ENCODE measurements at places on chromosomes 16 and 17. TPM values are rescaled to one million over a fixed set of nuclear protein-coding genes. Genes with fewer than 3 reads are reported as not detected.

The SYCE1L gene
- total RNA-seq = 4.0 TPM

The TBC1D28 gene
- not detected for total RNA-seq

The CETP gene
- 0.82 TPM for total RNA-seq

The FOXK2 gene
- total RNA-seq = 50.4 TPM

The PIMREG gene
- total RNA-seq = 1.6 TPM

The SNX20 gene
- 17.6 TPM for total RNA-seq

The NME1 gene
- total RNA-seq = 66.8 TPM

The SLC16A6 gene
- total RNA-seq = 4.1 TPM

The GPR142 gene
- not detected for total RNA-seq

The GFAP gene
- total RNA-seq = 0.15 TPM

The TNP2 gene
- total RNA-seq = not detected

The BICDL2 gene
- total RNA-seq = 10.8 TPM

DNA sequence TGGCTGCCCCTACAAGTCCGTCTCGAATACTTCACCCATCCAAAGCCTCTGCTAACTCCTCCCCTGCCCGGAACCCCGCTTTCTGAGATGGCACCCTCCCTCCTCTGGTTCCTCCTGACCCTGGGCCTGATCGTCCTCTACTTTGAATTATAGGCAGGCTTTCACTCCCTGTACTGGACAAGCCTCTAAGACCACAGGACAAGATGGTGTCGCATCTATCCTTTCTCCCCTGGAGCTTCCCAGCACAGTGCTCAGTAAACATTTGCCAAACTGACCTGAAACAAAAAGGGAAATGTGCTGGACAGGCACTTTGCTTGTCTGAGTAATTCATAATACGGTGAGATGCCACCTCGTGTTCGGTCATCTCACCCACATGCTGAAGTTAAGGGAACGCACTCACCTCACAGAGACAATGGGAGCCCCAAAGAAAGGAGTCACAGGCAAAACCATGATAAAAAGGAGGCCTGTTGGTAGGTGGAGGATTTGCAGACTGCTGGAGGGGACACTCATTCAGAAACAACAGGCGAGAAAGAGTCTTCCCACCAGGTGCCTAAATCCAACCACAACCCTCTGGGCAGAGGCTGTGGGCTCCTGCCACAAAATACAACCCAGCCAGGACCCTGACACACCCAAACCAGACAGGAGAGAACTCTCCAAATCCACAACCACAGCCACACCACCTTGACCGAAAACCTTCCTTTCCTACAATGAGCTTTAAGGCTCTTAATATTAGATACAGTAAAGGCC, 28.2 kb downstream of the SNN start:
- peaks cover 82% of the 10 kb centered on the region for H3K36me3 ChIP-seq
- H3K4me1 ChIP-seq = no peaks in the 10 kb centered on the region
- no peaks in the 10 kb centered on the region for H3K27me3 ChIP-seq
- H3K4me3 ChIP-seq = no peak overlapping the region
- no peak for DNase-seq
- no peak overlapping the region for H3K27ac ChIP-seq

GRCh38 chr16:20216591-20217217, 110.6 kb downstream of the GP2 start:
- no peaks in the 10 kb centered on the region for H3K4me1 ChIP-seq
- no peak for DNase-seq
- no peaks in the 10 kb centered on the region for H3K36me3 ChIP-seq
- H3K27me3 ChIP-seq = peaks cover 11% of the 10 kb centered on the region
- H3K27ac ChIP-seq = no peak overlapping the region

- H3K27me3 ChIP-seq = no peaks in the 10 kb centered on the region
- H3K27ac ChIP-seq = no peak overlapping the region
- H3K36me3 ChIP-seq = no peaks in the 10 kb centered on the region
- H3K4me1 ChIP-seq = no peaks in the 10 kb centered on the region
- no peak for DNase-seq
These were observed 24.5 kb upstream of the CPPED1 start for GRCh38 chr16:12828206-12828605.

- no peak overlapping the region for H3K27ac ChIP-seq
- no peaks in the 10 kb centered on the region for H3K36me3 ChIP-seq
- no peak overlapping the region for H3K4me3 ChIP-seq
- peaks cover 79% of the 10 kb centered on the region for H3K27me3 ChIP-seq
These were observed 95.1 kb upstream of the TMEM132E start for GRCh38 chr17:34484193-34484733.

GRCh38 chr17:58324409-58325288, 3.9 kb downstream of the TSPOAP1 start:
- H3K36me3 ChIP-seq = no peaks in the 10 kb centered on the region
- H3K27ac ChIP-seq = peak overlapping the region; percentile 8
- H3K27me3 ChIP-seq = no peaks in the 10 kb centered on the region
- H3K4me3 ChIP-seq = peak overlapping the region; percentile 60
- DNase-seq = no peak

GRCh38 chr16:11686713-11687380, 18.6 kb downstream of the SNN start:
- no peaks in the 10 kb centered on the region for H3K36me3 ChIP-seq
- no peak overlapping the region for H3K27ac ChIP-seq
- no peak overlapping the region for H3K4me3 ChIP-seq
- DNase-seq = no peak

- DNase-seq = no peak
- H3K36me3 ChIP-seq = no peaks in the 10 kb centered on the region
- no peaks in the 10 kb centered on the region for H3K4me1 ChIP-seq
- H3K4me3 ChIP-seq = no peak overlapping the region
- no peaks in the 10 kb centered on the region for H3K27me3 ChIP-seq
- H3K27ac ChIP-seq = no peak overlapping the region
These were observed 12.8 kb downstream of the CRYM start for GRCh38 chr16:21265104-21265837.

DNA sequence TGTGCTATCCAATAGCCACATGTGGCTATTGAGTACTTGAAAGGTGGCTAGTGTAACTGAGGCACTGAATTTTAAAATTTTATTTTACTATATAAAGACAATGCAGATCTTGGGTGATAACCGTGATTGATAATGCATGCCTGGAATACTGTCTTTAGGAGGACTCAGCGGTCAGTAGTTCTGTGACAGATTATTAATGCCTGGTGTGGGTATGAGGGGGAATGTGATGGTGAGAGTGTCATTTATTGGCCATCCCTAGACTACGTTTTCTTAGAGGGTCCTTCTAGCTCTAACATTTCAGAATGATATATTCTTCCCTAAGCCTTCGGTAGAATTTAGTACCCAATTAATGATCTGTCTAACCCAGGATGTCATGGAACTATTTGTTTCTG, 157.6 kb downstream of the CPPED1 start:
- no peaks in the 10 kb centered on the region for H3K4me1 ChIP-seq
- H3K27ac ChIP-seq = no peak overlapping the region
- H3K36me3 ChIP-seq = no peaks in the 10 kb centered on the region

- H3K4me3 ChIP-seq = no peak overlapping the region
- peaks cover 5% of the 10 kb centered on the region for H3K4me1 ChIP-seq
- H3K27ac ChIP-seq = no peak overlapping the region
- DNase-seq = no peak
- no peaks in the 10 kb centered on the region for H3K27me3 ChIP-seq
These were observed 28.2 kb downstream of the CRAMP1 start for GRCh38 chr16:1640261-1640941.

DNA sequence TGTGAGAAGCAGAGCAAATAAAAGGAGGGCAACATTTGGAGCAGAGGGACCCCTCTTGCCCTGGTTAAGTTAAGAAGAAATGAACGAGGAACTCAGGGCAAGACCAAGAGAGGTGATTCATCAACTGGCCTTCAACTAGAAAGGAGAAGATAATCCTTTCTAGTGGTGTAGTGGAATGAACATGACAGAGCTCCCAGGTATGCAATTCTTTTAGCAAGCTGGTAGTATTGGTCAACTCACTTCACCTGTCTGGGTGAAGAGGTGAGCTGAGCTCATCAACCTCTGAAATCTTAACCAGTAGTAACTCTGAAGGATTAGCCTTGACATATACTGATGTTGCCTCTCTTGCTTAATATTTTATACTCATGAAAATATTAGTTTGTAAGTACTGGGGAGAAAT, 1024.7 kb upstream of the GOT2 start:
- no peaks in the 10 kb centered on the region for H3K27me3 ChIP-seq
- DNase-seq = no peak

DNA sequence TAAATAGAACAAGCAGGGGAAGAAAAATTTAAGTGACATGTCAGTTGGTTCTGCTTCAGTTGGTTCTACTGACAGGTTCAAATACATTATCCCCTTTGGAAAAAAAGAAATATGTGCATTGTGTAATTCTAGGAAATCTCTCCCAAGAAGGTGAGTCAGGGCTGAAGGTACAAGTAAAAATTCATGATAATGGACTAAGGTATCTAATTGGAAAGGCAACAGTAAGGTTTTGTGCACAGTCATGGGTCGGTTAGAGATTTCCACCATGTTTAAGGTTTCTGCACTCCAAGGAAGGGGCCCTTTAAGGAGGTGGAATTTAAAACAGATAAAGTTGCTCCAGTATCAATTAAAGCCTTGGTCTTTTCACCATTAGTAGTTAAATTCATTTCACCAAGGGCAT, 17.9 kb upstream of the B4GALNT2 start:
- no peak for DNase-seq
- no peak overlapping the region for H3K4me3 ChIP-seq
- H3K36me3 ChIP-seq = no peaks in the 10 kb centered on the region
- H3K4me1 ChIP-seq = no peaks in the 10 kb centered on the region
- H3K27ac ChIP-seq = no peak overlapping the region

- peaks cover 9% of the 10 kb centered on the region for H3K4me1 ChIP-seq
- DNase-seq = peak; percentile 87
- H3K27me3 ChIP-seq = peaks cover 19% of the 10 kb centered on the region
- H3K4me3 ChIP-seq = no peak overlapping the region
- H3K36me3 ChIP-seq = no peaks in the 10 kb centered on the region
- H3K27ac ChIP-seq = peak overlapping the region; percentile 33
These were observed 90.6 kb upstream of the CIBAR2 start for GRCh38 chr16:85202631-85203461.

DNA sequence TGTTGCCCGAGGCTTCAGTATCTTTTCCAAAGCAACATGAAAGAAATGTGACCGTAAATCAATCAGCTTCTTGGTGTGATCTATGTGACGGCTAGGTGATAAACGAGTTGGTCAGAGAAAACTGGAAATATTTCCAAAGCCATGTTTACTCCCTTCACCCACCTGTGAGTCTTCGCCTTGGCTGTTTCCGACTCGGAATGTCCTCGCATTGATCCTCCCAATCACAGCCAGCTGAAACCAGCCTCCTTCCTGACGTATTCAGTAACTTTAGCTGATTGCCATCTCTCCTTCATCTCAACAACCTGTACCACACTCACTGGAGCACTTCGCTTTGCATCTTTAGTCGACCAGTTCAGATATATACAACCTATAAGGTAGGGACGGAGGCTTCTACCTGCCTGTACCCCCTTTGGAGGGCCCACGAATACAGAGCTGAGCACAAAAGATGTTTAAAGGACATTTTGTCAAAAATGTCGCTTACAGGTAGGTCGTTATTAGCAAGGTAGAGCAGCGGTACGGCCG, 705 bp downstream of the KRABD2 start:
- H3K4me3 ChIP-seq = peak overlapping the region; percentile 73
- DNase-seq = no peak
- H3K4me1 ChIP-seq = peaks cover 14% of the 10 kb centered on the region
- H3K27me3 ChIP-seq = no peaks in the 10 kb centered on the region

GRCh38 chr17:7294614-7295153, at the start of gene YBX2:
YBX2 (minus strand) TSS chr17:7294639; CDS start chr17:7294500, 139 bp downstream.
- H3K4me1 ChIP-seq = peaks cover 33% of the 10 kb centered on the region
- H3K27ac ChIP-seq = no peak within 1 kb of the TSS
- no peaks in the 10 kb centered on the region for H3K36me3 ChIP-seq
- no peak for DNase-seq
- peaks cover 82% of the 10 kb centered on the region for H3K27me3 ChIP-seq

DNA sequence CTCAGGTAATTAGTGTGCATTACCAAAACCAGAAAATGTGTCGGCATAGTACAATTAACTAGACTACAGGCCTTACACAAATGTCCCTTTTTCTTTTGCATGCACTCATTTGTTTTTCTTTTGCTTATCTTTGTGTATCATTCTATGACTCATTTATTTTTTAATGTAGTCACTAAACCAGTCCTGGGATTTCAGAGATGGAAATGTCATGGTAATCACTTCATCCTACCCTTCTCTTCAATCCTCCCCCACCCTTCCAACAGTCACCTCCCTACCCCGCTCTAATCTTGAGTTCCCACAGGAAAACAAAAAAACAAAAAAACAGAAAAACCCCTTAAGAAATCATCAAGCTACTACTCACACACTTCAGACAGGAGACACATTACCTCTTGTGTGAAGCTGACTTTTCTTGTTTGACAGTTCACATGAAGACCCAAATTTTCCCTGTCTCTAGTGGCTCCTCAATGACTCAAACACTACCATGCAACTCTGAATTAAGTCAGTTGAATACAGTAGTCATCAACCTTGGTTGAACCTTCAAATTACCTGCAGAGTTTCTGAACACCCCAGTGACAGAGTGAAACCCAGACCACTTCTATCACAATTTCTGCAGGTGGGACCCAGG, 242.4 kb upstream of the SALL1 start:
- no peak for DNase-seq
- no peaks in the 10 kb centered on the region for H3K4me1 ChIP-seq
- no peaks in the 10 kb centered on the region for H3K36me3 ChIP-seq
- H3K27me3 ChIP-seq = peaks cover 5% of the 10 kb centered on the region
- H3K4me3 ChIP-seq = no peak overlapping the region

DNA sequence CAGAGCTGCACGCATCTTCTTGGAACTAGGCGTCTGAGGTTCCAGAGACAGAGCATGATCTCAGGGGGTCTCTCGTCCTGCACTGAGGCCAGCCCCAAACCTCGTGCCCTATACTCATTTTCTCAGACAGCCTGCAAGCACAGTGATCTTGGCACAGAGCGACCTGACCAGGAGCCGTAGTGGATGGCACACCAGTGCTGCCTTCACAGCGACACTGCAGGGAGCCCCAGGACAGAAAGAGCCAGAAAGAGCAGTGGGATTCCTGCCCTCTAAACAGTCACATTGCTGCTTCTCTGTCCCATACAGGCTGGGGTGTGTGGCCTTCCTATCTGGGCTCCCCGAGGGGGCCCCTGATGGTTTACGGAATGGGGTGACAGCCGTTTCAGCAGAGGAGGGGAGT, 131.0 kb downstream of the RBFOX3 start:
- DNase-seq = peak; percentile 32
- no peak overlapping the region for H3K4me3 ChIP-seq
- H3K4me1 ChIP-seq = no peaks in the 10 kb centered on the region
- H3K27me3 ChIP-seq = no peaks in the 10 kb centered on the region
